Left ventricle myocardium superior (tissue), 1 donor: ENCODE measurements at places on chromosomes 6 and 20.

- no peak for DNase-seq
These were observed 140.4 kb upstream of the COL21A1 start for GRCh38 chr6:56387621-56388414.

- no peak for DNase-seq
These were observed 112.0 kb upstream of the SGK1 start for GRCh38 chr6:134429861-134430380.

DNA sequence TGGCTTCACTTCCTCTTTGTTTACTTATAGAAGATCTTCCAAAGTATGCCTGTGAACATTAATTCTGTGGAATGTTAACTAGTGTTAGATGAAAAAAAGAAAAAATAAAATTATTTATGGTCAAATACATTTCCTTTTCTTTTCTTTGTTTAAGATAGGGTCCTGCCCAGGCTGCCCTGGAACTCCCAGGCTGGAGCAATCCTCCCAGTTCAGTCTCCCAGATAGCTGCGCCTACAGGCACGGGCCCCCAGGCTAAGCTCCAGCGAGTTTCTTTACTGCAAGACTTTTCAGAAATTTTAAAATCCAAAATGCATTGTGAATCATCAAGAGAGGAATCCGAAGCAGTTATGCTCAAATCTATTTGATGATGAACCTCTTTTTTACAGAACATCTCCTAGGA lies 39.3 kb upstream of the IL20RA start:
- no peak for DNase-seq

DNA sequence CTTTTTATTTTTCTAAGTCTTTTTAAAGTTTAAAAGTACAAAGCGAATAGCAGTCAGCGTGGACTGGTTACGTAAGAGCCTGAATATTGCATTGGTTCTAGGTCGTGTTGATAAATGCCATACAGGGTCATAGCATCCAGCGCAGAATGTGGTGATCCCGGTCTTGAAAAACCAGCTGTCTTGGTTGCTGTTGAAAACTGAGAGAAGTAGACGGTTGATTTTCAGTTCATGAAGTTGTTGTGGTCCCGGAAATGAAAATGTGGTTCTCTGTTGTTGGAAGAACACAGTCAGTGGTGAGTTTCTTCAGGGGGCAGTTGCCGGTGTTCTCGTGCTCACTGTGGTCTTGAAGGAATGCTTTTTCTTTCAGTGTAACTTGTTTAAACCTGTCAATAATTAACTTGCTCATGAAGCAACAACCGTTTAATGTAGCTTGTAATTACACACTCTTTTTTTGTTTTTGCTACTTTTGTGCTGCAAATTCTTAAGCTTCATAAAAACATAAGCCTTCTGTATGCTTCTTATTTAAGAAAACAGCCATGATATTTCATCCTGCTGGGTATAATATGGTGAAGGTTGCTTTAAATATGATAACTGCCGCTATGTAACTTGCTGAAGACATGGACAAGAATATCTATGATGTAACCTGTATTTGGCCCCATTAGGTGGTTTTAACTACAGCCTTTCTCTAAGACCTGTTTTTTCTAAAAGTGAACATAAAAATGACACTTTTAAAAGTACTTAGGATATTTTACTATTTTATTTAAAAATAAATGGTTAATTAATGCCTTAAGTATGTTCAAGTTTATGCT lies 64.8 kb upstream of the KIF25 start:
- DNase-seq: no peak
